ENCODE measurements at places on chromosomes 5 and 9.

GRCh38 chr9:126457175-126457547, 130.5 kb downstream of the MVB12B start:
- DNase-seq = no peak

DNA sequence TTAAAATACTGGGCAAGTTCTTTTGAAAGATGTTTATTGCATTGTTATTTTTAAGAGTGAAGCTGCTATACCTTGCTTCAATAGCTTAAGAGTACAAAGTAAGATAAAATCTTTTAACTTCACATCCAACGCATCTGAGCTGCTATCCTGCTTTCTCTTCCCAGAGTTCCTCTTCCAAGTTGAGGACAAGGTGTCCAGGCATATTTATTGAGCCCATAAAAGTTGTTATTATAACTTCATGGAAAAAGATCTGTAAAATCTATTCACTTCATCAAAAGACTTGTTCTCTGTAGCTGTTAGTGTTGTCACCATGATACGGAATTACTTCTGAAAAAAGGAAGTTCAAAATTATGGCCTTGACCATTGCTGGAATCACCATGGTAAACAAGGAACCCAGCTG, 306.2 kb upstream of the ELAVL2 start:
- DNase-seq = no peak

DNA sequence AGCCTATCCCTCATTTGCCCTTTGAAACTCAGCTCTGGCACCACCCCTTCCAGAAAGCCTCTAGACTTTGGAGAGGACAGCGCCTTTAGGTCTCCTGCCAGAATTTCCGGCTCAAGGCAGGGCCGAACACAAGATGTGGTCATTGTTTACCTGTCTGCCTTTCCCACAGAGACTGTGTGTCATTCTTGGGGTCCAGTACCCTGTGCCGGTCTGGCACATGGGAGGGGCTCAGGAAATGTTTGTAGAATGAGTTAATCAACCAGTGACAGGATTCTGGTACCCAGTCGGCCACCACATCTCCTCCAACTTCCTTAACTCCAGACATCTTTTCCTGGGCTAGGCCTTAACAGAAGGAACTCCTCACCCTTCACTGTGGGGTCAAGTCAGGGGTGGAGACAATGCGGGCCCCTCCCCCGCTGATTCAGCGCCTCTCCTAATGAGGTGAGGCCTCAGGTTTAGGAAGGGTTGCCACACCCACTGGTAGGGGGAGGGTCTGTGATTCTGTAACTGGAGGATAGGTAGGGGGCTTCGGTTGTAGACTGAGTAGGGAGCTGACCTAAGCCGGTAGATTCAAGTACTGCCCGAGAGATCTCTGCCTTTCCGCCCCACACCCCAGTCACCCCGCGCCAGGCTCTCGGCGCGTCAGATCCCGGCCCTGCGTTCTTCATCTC, 29.3 kb downstream of the PCDH1 start:
- peak; percentile 86 for DNase-seq

- no peak for DNase-seq
Measured at GRCh38 chr9:5025416-5025815, 40.3 kb downstream of the JAK2 start.

DNA sequence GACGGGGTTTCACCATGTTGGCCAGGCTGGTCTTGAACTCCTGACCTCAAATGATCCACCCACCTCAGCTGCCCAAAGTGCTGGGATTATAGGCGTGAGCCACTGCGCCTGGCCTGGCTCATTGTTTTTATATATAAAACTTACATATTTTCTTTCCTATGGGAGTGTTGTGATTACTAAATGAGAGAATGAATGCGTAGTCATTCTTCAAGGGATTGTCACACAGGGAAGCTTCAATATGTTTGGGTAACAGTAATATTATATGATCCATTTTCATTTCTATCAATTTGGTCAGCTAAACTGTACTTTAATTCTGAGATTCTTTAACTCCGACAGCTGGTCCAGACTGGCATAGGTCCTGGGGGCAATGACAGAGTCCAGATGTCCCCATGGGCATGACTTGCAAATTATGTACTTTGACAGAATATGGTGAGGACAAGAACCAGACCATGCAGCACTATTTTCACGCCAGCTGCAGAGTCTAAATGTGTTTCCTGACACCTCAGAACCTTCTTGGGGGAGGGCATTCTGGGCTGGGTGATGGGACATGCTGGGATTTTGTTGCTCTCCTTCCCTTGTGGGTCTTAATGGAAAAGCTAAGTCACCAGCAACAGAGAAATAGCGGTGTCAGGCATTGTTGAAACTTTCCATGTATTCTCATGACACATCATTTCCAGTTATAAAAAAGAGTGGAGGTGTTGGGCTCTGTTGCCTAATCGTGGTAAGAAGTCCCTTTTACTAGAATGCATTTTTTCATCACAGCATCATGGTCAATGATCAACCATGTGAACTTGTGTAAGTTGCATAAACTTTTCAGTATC, 40.9 kb upstream of the TNC start:
- no peak for DNase-seq

DNA sequence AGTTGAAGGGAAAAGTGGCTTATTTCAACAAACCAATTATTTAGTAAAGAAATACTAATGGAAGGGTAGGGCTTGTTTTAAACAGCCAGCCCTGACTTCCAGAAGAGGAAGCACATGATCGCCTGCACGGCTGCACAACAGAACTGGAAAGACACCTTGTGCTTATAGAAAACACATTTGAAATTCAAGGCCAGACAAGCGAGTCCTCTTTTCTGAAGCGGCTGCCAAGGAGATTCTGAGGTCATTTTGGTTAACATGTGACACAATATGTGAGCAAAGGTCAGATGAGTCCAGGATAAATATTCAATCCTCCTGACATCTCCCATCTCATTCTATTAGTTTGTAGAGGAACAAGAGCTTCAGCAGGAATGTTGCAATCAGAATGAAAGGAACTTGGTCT, 461.4 kb upstream of the ST8SIA4 start:
- no peak for DNase-seq

- DNase-seq = no peak
Measured at GRCh38 chr5:116524966-116525365, 49.7 kb downstream of the SEMA6A start.

GRCh38 chr9:74645007-74645639, 148.0 kb downstream of the RORB start:
- DNase-seq = peak; percentile 12

- no peak for DNase-seq
Measured at GRCh38 chr5:6843821-6844220, 130.6 kb downstream of the TENT4A start.

DNA sequence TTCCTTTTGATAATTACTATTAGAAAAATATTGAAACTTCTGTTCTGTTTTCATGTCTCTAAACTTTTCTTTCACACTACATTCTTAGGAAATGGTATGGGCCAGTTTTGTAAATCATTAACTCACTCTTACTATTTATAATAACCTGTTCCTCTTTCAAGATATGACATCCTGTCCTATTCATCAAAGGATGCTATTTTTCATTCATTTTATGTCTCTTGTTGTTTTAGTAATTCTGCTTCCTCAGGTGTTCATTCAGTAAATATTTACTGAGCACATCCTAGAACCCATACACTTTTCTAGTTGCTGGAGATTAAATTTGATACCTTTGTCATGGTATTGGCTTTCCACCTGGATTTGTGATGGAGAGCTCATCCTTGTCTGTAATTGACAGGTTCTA, 58.0 kb downstream of the GDA start:
- DNase-seq = peak; percentile 14

GRCh38 chr9:121294866-121295661, 27.1 kb downstream of the GSN start:
- no peak for DNase-seq

- DNase-seq = no peak
Measured at GRCh38 chr9:3509926-3510325, 15.9 kb downstream of the RFX3 start.

- DNase-seq = no peak
Measured at GRCh38 chr5:44862808-44863207, 54.1 kb downstream of the MRPS30 start.

GRCh38 chr5:6106756-6107155, 271.6 kb downstream of the MED10 start:
- DNase-seq = no peak

- DNase-seq = no peak
Measured at GRCh38 chr9:137168573-137168903, 1.3 kb downstream of the LRRC26 start.

DNA sequence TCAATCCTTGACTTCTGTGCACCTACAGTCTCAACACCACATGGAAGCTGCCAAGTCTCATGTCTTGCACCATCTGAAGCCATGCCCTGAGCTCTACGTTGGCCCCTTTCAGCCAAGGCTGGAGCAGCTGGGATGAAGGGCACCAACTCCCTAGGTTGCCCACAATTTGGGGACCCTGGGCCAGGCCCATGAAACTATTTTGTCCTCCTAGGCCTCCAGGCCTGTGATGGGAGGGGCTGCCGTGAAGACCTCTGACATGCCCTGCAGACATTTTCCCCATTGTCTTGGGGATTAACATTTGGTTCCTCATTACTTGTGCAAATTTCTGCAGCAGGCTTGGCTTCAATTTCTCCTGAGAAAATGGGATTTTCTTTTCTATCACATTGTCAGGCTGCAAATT, 285.1 kb downstream of the DTWD2 start:
- no peak for DNase-seq

All from LoVo (cell line).